Activated CD4-positive, alpha-beta T cell treated with anti-CD3 and anti-CD28 coated beads for 1 hour (primary cell): ENCODE measurements at places on chromosomes 16 and 17.

DNA sequence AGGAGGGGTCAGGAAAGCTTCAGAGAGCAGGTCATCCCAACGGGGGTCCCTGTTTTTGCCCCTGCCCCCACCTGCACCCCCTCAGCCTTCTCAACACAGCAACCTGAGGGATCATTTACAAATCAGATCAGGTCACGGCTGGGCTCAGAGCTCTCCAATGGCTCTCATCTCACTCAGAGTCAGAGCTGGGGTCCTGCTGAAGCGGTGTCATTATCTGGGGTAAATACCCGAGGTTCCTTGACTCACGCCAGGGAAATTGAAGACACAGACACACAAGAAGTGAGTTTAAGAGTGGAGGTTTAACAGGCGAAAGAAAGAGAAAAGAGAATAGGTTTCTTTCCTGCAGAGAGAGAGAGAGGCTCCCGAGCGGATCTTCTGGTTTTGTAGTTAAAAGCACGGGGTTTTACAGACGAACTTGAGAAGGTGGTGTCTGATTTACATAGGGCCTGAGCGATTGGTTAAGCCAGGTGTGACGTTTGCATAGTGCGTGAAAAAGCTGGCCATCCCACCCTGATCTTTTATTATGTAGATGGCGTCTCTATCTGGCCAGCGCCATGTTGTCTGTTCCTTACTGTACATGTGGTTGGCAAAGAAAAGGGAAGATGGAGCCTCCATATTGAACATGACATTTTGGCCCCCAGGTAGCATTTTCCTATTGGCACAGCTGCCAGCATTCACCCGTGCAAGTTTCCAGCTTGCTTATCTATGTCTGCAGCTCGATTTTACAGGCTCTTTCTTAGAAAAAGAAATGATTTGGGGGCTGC lies 51.4 kb downstream of the WSB1 start:
- DNase-seq, result no peak

DNA sequence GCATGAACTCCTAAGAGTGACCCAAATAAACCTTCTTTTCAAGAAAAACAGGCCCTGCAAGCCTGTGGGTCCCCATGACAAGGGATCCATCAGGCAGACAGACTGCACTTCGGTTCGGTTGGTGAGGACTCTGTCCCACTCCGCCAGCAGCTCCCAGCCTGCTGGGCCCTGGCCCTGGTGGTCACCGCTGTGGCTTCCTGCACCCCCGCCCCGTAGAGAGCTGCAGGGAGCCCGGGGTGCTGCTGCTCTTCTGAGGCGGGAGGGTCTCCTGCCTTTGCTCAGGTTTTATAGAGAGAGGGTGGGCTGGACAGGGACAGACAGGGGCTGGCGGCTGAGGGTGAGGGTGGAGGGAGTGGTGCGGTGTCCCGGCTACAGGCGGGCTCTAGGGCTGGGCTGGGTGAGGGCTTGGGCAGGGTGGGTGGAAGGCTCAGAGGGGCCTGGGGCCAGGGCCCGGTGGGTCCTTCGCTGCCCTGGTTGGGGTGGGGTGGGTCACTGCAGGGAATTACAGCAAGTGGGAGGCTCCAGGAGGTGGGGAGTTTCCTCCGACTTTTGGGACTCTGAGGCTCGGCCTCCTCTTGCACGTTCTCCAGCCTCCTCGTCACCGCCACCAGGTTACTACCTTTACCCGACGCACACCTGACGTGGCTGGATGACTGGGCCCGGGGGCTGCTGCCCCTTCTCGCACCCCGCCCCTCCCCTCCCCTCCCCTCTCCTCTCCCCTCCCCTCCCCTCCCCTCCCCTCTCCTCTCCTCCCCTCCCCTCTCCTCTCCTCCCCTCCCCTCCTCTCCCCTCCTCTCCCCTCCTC lies 90.2 kb upstream of the CBX4 start:
- no peak for DNase-seq

DNA sequence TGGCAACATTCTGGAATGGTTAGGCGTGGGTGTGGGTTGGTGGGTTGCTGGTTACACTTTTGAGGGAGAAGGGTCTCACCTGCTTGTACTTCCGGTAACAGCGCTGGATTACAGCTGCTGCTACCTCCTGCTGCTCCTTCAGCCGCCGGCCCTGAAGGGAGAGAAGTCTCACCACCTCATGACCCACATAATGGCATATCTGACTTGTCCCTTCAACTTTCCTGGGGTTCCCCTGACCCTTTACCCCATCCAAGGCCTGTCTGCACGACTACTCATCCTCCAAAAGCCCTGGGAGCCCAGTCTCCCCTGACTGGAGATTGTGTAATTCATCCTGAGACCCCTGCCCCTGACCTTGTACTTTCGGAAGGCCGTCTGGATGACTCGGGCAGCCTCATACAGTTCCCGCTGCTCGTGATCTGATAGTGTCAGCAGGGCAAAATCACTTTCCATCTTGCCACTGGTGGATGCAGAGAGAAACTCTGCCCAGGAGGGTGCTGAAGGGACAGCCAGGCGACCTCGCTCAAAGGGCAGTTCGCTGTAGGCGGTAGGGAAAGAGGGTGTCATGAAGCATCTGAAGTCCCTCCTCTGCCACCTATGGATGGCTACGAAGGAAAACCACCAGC lies 2.0 kb upstream of the SPAG7 start:
- no peak for DNase-seq

GRCh38 chr16:85206472-85207356 lies 94.4 kb upstream of the CIBAR2 start:
- no peak for DNase-seq

DNA sequence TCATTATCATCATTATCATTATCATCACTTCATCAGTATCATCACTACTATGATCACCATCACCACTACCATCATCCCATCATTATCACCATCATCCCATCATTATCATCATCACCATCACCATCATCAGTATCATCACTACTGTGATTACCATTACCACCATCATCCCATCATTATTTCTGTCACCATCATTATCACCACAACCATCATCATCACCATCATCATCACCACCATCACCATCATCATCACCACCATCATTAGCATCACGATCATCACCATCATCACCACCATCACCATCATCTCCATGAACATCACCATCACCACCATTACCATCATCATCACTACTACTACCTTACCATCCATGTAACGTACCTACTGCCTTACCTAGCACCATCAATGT lies 368.8 kb downstream of the SEC14L1 start:
- DNase-seq, result no peak

- DNase-seq, result no peak
Measured at GRCh38 chr16:51636920-51637769, 486.1 kb upstream of the SALL1 start.

DNA sequence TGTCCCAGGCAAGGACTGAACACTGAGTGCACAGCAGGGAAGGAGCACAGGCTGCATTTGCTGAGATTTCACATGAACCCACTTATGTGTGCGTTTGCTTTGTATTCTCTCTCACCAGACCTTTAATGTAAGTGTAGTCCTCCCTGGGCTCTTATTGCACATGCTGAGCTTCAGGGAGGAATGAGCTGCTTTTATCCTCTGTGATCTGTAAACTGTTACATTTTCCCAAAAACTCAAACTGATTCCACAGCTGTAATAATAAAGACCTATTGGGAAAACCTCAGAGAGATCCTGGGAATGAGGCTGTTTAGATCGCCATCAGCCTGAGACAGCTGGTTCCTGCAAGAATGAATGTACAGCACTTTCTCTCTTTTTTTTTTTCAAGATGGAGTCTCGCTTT lies 53.6 kb upstream of the ADORA2B start:
- DNase-seq, result no peak

DNA sequence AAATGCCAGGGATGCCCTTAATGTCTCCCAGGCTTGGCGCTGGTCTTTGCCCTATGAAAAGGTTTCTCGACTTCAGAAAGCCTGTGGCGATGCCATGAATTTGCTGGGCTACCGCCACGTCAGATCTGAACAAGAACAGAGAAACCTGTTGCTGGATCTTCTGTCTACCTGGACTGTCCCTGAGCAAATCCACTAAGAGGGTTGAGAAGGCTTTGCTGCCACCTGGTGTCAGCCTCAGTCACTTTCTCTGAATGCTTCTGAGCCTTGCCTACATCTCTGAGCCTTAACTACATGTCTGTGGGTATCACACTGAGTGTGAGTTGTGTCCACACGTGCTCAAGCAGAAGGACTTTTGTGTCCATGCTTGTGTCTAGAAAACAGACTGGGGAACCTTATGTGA lies 11.4 kb downstream of the CHST4 start:
- DNase-seq, result no peak

DNA sequence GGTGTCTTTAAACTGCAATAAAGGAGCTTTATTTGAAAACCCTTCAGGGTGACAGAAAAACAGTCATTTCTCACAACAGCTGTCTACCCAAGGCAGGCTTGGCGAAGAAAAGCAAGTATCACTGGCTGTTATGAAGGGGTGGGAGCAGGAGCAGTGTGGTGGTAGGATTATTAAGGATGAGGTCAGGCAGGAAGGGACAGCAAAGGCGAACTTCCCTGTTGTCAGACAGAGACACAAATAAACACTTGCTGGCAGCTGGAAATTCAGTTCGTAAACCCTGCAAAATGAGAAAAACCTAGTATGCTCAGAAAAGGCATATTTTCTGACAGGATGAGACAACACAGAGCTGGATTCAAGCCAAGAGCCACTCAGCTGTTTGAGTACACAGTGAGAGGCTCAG lies 416.3 kb upstream of the CDH5 start:
- no peak for DNase-seq

DNA sequence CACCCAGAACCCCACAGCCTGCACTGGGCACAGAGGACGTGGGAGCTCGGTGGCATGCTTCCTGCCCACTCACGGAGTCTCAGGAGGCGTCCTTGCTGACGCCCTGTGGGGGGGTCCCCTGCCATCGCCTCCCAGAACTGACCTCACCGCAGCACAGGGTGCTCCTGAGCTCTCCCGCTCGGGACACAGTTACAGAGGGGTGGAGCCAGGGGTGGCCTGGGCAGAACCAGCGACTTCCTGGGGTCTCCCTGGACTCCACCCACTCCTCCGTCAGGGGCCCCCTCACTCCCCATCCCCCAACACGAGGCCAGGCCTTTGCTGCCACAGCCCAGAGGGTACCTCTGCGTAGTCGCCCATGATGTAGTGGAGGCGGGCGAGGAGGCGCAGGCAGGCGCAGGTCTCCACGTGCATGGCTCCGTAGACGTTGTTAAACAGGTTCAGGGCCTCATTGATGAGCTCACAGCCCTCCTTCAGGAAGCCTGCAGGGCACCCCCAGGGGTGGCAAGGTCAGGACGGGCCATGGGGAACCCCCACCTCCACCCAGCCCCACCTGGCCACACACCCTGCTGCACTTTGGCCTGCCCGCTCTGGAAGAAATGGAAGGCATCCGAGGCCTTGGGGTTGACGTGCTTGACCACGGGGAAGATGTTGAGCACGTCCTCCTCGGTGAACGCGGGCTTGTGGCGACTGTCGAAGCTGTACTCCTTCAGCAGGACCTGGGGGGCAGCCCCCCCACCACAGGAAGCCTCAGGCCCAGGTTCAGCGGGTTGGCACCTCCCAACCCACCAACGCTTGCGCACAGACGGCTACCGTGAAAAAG lies 17.8 kb downstream of the CLUH start:
- peak; percentile 7 for DNase-seq

DNA sequence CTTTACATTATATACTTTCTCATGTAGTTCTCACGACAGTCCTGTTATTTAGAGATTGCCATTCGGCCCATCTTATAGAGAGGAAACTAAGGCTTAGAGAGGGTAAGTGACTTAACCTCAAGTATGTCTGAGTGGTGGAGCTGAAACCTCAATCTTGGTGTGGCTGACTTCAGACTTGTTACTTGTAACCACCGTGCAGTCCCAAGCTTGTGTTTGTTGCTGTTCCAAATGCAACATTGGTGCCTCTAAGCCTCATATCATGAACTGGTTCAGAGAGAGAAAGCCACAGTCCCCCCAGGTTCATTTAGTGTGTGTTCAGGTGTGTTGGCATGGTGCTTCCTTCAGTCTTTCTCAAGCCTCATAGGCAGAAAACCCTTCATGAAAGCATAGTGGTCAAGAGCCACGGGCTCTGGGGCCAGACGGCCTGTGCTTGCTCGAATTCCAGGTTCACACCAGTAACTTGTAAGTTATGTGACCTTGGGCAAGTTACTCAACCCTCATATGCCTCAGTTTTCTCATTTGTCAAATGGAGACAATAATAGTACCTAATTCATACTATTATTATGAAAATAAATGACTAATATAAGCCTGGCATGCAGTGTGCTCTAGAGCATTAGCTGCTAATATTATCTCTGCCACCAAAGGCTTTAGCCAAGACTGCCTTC lies 39.9 kb downstream of the CDH1 start:
- DNase-seq, result no peak

DNA sequence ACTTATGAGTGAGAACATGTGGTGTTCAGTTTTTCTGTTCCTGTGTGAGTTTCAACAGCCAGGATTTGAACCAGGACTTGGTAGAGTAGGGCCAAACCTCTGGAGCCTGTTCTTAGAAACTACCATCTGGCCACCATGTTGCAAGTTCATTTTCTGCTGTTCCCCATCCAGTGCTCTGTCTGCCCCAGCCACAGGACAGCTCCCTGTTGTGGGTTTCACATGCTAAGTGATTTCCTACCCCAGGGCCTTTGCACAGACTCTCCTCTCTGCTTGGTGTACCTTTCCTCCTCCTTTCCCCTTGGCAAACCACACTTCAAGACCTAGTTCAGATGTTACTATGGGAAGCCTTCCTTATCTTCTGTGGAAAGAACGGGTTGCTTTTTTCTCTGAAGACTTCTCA lies 79.5 kb downstream of the HS3ST4 start:
- DNase-seq, result no peak

DNA sequence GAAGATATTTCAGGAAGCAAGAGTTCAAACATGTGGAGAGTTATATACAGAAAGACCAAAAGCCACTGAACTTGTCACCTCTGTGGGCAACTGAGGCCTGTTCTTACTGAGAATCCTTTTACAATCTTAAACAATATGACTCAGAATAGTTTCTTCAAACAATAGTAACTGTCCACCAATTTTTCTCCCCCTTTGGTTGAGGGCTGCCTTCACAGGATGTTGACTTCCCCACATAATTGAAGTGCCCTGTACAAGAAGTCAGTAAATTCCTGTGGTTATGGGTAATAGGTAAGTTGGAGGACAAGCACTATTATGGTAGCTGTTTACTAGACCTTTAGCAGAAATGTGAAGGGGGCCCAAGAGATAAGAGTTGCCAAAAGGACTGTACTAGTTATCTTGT lies 215.8 kb downstream of the CDH8 start:
- DNase-seq, result no peak

DNA sequence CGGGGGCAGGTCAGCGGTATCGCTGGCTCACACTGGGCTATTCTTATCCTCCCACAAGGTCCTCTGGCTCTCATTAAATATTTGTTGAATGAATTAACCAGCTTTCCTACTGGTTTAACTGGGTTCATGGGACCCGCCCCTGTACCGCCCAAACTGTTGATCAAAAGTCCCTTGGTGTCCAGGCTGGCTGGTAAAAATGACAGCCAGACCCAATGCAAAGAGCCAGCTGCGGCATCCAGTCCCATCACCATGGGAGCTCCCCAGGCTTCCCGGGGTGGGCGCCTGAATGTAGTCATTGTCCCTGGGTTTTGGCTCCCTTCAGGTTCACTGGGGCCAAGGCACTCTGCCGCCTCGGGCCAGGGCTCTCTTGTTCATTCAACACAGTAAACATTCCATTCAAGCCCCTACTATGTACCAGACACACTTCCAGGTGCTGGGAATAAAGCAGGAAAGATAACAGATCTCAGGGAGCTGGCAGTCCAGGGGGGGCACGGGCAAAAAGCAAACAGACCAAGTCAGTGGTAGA lies 11.7 kb upstream of the ATP2C2 start:
- no peak for DNase-seq
